T follicular helper cell (primary cell): ENCODE measurements at places on chromosomes 3 and 15.

DNA sequence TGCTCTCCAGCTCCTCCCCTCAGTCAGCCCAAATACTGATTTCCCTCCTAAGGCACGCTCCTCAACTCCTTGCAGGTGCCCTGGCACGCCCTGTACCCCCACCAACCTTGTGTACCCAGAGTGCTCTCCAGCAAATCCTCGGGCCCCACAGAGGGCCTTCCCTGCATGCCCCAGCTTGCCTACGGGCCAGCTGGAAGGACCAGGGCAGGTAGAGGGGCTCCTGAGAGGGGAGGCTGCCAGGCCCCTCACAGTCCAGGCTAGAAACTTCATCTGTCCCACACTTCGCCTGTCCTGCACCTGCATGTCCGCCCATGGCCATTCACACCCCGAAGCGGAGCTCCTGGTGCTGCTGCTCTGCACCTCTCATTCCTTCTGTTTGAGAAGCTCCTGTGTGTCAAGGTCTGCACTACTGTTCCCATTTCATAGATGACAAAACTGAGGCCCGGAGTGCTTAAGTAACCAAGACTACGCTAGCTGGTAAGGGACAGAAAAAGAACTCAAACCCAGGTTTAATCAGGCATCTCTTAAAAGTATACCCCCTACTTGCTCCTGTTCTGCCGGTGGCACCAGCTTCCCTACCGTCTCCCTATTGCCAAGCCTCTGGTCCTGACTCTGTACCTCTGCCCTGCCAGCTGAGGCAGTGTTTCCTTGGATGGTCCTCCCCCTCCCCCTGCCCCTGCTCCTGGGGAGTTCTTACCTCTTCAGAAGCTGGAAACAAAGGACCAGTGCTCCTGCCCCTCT, 35.6 kb downstream of the ZXDC start:
- no peak for DNase-seq

- DNase-seq: no peak
Observed at GRCh38 chr15:57533448-57533799, 58.3 kb upstream of the MYZAP start.

DNA sequence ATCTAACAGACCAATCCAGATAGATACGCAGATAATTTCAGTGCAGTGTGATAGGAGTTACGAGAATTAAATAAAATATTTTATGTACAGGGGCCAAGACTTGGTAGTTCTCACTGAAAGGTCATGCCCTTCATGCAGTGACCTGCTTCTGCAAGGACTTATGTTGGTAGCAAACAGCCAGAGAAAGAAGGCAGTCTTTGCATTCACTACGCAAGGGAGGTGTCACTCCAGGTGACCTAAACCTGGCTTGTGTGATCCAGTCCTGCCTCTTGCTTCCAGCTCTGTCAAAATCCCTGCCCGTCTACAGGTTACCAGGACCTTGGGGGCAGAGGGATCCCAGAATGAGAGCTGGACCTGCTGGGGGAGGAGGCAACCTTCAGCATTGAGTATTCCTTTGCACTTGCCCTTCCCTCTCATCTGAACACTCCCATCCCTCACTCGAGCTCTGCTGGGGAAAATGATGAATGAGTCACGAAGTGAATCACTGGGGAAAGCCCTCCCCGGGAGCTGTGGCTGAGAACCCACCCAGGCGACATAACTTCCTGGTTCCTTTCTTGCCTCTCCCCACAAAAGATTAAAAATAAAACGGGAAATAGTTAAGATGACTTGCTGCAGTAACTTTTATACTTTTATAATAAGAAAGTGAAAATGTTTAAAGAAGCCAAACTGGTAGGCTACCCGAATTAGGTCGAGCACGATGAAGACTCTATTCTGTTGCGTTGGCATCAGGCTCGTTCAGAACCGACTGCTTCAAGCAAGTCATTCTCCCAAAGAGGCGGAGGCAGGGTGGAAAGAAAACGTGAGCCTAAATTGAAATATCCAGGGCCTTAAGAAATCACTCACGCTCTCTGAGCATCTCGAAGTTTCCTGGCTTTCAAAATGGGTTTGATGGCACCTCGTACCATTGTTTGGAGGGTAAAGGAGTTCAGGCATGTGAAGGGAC, 216.1 kb downstream of the SLCO3A1 start:
- DNase-seq: no peak

DNA sequence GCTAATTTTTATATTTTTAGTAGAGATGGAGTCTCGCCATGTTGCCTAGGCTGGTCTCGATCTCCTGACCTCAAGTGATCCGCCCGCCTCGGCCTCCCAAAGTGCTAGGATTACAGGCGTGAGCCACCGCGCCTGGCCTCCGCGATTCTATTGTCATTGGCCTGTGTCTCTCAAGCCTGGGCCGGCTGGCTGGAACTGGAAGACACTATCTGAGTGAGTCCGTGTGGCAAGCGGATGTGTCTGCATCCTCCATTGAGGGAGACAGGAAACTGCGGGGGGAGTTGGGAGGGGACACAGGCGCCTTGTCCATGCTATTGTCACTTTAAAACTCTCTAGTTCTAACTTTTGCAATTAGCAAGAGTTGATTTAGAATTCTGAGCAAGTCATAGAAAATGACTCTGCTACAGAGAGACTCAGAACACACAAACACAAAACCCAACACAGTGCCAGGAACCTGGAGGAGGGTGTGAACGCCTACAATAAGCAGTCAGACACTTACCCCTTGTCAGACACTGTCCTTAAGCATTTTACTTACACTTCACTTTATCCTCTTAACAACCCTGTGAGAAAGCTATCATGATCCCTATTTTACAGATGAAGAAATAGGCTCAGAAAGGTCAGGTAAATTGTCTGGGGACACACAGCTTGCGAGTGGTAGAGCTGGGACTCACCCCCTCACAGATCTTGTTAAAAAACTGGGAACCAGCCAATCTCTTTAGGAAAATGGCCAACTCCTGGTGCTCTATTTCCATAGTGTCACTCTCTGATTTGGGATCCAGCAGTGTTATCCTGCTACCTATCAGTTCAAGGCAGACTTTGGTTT, 38.7 kb downstream of the ANP32A start:
- no peak for DNase-seq

DNA sequence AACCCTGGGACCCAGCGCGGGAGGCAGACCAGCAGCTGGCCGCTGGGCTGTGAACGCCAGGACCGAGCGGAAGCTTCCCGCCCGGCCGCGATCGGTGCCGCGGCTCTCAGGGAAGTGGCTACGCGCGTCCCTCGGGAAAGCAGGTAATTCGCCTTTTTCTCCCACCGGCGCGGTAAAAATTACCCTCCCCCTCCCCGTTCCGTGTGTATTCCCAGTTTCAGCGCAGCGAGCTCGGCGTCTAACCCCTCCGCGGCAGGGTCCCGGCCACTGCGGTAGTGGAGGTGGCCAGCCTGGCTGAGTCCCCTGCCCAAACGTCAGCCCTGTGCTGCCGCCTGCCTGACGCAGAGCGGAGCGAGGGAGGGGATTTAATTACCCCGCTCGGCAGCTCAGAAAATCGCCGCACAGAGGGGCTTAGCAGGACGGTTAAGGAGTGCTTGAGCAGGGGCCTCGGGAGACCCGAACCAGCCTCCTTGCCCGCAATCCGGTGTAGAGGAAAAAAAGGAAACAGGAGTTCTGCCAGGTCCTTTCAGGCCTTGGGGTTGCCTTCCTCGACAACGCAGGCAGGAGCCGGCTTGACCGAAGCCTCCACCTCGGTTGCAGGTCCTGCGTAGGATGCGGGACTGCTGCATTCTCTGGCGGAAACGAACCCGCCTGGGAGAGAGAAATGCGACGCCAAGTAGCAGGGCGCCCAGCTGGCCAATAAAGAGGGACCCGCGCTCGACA, 2.9 kb downstream of the GATA2 start:
- no peak for DNase-seq

DNA sequence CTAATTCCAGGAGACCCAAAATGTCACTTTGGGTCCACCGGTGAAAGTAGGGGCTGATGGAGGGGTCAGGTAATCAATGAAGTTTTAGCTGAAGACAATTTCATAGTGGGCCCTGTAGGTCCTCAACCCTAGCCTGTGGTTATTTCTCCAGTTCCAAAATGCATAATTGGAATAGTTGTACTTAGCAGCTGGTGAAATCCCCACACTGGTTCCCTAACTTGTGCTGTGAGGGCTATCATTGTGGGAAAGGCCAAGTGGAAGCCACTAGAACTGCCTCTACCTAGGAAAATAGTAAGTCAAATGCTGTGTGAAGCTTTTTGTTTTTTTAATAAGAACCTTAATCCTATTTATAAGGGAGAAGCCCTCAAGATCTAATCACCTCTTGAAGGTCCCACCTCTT, 193.7 kb upstream of the AZI2 start:
- DNase-seq: no peak

DNA sequence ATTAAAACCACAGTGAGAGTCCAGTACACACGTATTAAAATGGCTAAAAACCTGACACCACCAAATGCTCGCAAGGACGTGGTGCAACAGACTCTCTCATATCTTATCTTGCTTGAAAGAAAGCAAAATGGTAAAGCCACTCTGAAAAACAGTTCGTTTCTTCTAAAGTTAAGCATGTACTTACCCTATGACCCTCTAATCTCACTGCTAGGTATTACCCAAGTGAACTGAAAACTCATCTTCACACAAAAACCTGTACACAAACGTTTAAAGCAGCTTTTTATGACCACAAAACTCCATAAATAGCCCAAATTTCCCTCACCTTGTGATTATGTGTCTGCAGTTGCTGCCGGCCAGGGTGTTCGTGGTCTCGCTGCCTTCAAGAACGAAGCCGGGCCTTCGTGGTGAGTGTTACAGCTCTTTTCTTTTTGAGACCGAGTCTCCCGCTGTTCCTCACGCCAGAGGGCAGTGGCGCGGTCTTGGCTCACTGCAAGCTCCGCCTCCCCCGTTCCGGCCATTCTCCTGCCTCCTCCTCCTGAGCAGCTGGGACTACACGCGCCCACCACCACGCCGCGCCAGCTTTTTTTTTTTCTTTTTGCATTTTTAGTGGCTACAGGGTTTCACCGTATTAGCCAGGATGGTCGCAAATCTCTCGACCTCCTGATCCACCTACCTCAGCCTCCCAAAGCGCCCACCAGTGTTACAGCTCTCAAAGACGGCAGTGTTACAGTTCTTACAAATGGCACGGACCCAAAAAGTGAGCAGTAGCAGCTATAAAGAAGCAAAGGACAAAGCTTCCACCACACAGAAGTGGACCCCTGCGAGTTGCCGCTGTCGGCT, 165.4 kb downstream of the TJP1 start:
- DNase-seq: no peak

DNA sequence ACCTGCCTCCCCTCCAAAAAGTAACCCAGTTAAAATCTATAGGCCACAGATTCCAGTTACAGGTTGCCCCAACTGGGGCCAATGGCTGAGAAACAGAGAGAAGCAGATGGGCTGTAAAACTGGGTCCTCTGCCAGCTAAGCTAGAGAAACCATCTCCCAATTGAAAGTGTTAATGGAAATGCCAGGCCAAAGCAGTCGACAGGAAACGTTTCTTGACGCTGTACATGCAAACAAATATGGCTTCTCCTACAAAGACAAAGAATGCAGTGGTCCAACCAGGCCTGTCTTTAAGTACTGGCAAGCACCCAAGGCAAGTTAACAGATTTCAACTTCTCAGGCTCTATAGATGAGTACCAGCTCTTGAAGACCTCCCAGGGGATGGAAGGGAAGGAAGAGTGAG, 71.3 kb downstream of the MAGI1 start:
- DNase-seq: no peak

GRCh38 chr3:5769825-5770224, 582.3 kb downstream of the EDEM1 start:
- no peak for DNase-seq

- DNase-seq: no peak
Observed at GRCh38 chr15:87767516-87767915, 489.0 kb downstream of the NTRK3 start.

DNA sequence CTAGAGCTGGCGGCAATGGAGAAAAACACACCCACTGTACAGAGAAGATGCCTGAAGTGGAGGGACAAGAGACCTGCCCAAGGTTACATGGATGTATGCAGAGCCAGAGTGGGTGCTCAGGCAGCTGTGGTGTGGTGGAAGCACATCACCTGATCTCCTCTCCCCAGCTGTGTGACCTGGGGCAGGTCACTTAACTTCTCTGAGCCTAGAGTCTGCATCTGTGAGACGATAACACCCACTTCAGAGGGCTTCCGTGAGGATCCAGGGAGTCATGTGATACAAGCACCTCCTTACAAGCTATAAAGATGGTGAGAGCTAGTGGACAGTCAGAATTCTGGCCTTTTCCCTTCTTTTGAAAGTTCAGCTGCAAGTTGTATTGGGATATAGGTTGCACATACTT, 55.1 kb upstream of the HERC1 start:
- no peak for DNase-seq

- no peak for DNase-seq
Observed at GRCh38 chr15:66841953-66842681, 140.1 kb downstream of the SMAD6 start.

- DNase-seq: no peak
Observed at GRCh38 chr15:76197703-76198455, 113.4 kb downstream of the ETFA start.

DNA sequence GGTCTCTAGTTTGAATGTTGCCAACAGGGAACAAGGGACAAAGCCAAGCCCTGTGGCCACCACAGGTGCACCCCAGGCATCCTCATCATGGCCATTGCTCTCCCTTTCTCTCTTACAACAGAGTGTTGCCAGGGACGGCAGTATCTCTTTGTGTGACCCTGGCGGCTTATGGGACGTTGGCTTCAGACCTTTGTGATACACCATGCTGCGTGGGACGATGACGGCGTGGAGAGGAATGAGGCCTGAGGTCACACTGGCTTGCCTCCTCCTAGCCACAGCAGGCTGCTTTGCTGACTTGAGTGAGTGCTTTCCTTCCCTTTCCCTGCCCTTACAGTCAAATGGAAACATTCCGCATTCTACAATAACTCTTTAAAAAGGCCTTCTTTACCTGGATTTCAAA, 38.2 kb downstream of the BOC start:
- DNase-seq: no peak

DNA sequence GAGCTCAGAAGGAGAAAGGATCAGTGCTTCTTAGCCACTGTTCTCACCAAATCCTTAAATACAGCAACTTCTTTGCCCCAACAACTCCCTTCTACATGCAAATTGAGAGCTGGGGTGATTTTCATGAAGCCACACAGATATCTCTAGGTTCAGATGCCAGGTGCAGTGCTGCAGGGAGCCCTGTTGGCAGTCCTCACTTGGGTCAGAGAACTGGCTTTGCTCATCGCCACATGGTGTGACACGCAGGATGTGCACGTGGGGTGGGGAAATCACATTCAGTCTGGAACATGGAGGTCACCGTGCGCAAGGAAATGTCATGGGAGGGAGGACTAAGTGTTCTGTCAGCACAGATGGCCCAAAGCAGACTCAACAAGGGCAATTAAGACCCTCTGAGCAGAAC, 103.8 kb downstream of the WDR76 start:
- DNase-seq: no peak

- no peak for DNase-seq
Observed at GRCh38 chr15:65819563-65819960, 27.5 kb upstream of the DENND4A start.

DNA sequence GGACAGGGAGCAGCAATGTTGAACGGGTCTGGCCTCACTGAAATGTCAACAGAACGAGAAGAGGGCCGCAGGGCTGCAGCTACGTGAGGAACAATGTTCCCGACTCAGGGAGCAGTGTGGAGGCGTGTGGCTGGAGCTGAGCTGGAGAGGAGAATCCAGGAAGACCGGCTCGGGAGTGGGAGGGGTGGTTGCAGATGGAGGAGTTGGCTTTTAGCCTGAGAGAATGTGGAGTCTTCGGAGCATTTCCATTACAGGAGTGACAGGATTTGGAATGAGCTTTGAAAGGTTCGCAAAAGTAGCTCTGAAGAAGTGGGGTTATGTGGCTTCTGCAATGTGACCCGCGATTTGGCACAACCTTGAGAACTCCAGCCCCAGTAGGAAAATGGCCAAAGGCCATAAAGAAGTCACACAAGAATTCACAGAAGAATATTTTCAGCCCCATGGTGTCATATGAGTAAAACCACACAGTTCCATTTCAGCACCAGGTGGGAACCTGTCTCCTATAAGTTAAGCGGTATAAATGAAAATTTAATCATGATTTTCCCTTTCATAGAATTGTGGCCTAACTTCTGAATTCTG, 78.8 kb upstream of the NSMCE3 start:
- no peak for DNase-seq
